ENCODE measurements at places on chromosomes 1 and 21.

DNA sequence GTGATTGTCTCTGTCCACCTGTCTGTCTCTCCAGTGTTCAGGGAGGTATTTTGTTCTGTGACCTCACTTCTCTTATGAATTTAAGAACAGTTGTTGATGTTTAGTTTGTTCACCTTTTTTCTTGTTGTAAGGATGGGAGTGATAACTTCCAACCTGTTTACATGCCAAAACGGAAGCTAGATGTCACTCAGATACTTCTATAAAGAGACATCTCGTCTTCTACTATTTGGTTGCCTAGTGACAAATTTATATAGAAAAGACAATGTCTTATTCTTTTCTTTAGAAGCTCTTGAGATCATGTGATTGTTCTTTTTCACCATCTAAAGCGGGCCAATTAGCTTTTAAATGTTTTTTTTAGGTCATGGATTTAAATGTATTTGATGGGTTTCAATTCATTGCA lies 33.8 kb downstream of the PRSS38 start:
- DNase-seq = no peak

DNA sequence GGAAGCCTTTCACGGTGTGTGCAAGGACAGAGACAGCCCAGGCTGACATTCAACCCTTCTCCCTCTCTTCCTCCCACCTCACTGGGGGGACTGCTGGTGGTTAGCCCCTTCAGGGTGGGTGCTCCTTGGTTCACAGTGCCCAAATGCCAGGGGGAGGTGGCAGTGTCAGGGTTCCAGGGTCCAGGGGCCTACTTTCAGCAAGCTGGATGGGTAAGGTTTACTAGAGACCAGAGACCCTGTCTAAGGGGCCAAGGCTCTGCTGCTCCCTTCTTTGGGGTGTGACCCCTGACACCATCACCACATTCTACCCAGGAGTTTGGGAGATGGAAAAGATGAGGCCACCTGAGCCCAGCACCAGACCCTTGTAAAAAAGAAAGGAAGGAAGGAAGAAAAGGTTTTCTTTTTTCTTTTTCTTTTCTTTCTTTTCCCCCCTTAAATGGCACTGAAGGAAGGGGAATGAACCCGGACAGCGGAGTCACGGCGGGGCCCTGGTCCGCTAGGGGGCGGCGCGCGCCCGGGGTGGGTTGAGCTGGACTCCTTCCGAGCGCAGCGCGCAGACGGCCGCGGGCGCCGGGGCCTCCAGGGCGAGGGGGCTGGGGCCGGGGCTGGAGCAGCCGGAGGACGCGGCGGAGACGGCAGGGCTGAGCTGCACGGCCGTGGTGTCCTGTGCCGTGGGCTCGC lies 18.8 kb downstream of the KNCN start:
- peak; percentile 42 for DNase-seq

DNA sequence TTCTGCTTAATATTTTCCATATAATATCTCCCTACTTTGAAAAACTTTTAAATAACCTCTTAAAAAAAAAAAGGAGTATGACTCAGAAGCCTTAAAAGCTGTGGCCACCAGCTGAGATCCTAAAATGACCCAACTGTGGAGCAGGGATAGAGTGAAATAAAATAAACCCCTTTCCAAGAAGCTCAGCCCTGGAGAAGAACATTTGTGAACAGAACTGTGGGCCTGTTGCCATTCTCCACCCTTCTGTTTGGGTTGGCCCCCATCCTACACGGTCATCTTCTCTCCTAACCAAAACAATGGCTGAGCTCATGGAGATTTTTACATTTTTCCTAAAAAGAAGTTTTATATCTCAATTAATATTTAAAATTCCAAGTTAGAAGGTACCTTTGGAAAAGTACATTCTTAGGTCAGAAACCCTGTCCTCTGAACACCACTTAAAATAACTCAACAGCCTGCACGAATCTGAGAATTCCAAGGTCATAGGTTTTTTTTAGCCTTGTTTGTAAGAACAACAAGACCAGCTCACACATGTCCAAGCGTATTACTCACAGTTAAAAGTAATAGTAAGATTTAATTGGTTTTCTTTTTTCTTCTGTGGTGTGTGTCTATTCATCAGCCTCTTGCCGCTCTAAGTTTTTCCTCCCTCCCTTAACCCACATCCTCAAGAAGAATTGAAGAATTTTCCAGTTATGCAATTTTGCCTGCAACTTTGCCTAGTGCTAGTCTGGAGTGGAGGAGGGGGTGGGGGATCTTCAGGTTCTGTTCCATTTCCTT lies 107.7 kb upstream of the ERRFI1 start:
- DNase-seq = no peak

DNA sequence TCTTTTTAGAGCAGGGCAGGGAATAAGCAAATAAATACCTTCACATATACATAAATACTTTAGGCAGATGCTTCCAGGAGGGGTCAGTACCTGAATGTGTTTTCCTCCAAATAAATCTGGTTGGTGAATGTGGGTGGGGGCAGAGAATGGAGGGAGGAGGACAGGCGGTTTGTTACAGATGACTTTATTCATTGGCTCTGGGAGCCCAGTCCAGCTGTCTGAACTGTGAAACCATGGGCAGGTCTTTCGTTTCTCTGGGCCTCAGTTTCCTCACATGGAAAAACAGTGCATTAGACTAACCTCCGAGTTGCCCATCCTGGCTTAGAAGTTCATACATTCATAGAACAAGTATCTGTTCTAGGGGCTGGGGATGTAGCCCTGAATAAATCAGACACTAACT lies 124.6 kb downstream of the IER5 start:
- no peak for DNase-seq

DNA sequence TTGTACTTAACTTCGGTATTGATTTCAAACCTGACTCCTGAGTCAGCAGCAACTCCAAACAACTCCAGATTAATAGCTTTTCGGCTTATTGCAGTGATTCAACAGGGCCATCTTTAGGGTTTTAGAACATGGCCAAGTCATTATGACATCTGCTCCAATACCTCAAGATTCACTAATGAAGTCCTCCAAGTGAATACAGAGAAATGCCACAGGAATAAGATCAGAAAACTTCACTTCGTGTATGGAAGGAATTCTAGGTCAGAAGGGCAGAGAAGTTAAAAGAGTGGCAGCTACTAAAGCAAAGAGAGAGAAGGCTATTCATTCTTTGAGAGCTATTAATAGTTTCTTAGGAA lies 7.6 kb upstream of the C1orf116 start:
- no peak for DNase-seq

- no peak for DNase-seq
These were observed 19.4 kb downstream of the GADD45A start for GRCh38 chr1:67704351-67704750.

DNA sequence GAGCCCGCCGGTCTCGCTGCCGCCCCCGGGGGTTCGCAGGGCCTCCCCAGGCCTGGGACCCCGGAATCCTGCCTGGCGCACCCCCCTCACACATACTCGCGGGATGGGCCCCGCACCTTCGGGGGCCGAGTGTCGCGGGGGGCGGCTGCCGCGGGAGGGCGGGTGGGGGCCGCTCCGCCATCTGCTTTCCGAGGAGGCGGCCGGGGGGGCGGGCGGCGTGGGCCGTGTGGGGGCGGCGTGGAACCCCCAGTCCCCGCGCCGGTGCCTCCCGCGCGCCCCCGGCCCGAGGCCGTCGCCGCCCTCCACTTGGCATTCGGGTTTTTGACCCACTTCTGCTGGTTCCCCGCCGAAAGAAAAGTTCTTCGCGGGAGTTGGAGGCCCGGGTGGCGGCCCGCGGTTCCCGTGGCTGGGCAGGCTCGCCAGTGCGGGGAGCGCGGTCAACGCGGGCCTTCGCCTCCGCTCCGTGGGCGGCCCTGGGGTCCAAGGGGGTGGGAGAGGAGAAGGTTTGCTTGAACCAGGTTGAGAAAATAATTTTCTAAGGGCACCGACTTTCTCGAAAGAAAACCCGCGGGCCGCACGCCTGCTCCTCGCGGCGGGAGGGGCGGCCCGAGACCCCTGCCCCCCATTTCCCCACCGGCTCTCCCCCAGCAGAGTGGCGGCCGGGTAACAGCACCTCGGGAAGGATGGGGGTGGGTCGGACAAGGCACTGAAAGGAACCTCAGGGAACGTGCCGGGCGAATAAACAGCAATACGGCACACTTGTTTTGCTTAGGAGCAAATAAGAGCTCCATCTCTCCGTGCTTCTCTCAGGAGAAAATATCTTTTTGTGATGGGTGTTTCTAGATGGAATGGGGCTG lies 1.6 kb downstream of the PHF13 start:
- DNase-seq = no peak

- DNase-seq = no peak
These were observed 1.4 kb downstream of the TMEM54 start for GRCh38 chr1:32899586-32900296.

GRCh38 chr21:27646691-27647090 lies 679.8 kb upstream of the ADAMTS5 start:
- DNase-seq = no peak

DNA sequence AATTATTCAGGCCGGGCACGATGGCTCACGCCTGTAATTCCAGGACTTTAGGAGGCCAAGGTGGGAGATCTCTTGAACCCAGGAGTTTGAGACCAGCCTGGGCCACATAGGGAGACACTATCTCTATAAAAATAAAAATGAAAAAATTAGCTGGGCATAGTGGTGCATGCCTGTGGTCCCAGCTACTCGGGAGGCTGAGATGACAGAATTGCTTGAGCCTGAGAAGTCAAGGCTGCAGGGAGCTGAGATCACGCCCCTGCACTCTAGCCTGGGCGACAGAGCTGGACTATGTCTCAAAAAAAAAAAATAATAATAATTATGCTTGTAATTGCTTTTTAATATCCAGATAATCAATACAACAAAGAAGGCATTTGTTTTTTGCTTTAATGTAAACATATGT lies 91.3 kb downstream of the RIPK4 start:
- no peak for DNase-seq

DNA sequence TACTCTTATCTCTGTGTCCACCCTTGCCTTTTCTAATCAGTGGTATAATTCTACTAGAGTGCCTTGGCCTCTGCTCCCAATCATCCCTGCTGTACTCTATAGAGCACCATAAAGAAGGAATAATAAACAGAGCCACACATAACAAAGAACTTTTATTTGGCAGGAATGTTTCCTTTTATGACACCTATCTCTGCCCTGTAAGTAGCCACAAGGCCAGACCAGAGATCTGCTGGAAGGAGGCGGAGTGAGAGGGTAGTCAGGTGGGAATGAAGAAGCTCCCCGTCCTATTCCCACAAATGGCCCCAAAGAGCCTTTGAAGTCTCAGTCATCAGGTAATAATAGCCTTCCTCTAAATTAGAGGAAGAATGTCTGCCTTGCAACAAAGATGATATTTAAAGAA lies 32.7 kb downstream of the WLS start:
- DNase-seq = no peak

DNA sequence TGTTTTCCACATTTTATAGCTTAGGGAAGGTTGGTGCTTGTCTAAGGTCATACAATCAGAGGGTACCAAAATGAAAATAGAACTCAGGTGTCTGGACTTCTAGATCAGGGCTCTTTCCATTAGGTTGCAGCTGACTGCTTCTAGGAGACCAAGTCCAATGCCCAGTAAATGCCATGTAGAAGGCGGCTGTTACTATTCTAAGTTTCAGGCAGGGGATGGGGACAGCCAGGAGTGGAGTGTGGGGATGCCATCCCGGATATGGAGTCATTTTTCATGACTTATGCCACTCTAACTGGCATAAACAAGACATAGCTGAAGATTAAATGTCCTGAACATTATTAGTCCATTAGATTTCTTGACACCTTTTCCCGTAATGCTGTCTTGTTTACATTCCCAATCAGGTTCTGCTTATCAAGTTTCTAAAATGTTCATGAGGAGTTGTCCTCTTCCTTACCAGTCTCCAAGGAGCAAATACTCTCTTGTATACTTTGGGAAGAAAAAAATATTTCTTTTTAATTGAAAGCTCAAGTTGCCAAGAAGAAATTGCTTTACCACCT lies 31.5 kb downstream of the XCL1 start:
- DNase-seq = no peak

GRCh38 chr1:179760521-179760920 lies 17.4 kb downstream of the FAM163A start:
- DNase-seq = no peak

- no peak for DNase-seq
These were observed 12.2 kb downstream of the OR2B11 start for GRCh38 chr1:247445526-247446356.

DNA sequence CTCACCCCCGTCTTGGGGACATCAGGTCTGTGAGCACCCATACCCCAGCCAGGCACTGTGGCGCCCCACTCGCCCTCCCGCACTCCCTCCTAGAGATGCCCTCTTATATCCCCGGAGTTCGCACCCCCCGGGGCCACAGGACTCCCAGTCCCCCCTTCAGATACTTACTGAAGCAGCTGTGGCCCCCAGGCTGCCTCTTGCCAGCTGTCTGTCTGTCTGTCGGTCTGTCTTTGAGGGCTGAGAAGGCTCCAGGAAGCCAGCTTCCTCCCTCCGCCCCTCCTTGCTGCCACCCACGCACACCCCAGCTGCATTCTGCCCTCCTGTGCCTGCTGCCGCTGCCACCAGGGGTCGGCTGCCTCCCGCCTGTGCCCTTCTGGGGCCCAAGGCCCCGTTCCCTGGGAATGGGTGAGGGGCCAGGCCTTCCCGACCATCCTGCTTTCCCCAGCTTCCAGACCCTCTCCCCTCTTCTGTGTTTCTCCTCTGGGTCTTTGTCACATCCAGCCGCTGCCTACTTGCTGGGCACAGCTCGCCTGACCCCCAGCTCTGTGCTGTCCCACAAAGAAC lies at the start of gene PTPN7:
Gene PTPN7 (minus strand): TSS at position 226 of the 564 bp plus-strand sequence. CDS start 1,200 bp downstream, outside the sequence.
- no peak for DNase-seq

Data from COR-L47 (cell line).